DMS153 (cell line): ENCODE measurements at places on chromosomes 11 and 22.
A peak's percentile ranks its signal among the peaks of the same experiment; 100 is the strongest.

GRCh38 chr11:106723071-106723470 lies 295.2 kb downstream of the GUCY1A2 start:
- no peak for DNase-seq

DNA sequence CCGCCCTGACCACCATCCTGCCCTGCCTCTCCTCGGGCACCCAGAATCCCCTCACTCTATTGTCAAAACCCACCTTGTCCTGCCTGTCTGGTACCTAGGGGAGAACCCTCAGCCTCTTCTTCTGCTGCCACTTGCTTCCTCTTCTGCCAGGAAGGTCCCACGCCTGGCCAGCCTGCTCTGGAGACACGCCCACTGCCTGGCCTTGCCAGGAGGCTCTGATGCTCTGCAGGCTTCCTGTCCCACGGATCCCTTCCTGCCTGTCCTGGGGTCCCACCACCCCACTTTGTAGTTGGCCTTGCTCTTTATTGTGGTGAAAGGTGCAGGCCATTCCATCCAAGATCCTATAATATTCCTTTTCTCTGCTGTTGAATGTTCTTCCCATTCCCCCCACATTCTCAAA lies 63.4 kb downstream of the BMAL1 start:
- DNase-seq: no peak

DNA sequence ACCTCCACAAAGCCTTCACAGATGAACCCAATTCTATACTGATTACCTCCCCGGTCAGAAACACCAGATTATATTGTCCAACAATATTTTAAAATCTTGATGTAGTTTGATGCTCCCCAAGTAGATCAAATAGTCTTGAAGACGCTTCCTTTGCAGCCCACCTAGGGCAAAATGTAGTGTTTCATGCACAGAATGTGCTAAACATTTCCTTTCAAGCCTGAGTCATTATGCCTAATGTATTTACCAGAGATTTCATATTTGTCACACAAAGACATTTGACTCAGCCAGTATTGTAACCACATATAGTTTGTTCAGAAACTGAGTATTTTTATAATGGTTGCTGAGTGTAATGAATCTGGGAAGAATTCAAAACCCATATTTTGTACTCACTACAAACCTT lies 1396.8 kb downstream of the LRRC4C start:
- DNase-seq: no peak

- no peak for DNase-seq
Observed at GRCh38 chr22:29569011-29569678, 11.8 kb downstream of the NIPSNAP1 start.

DNA sequence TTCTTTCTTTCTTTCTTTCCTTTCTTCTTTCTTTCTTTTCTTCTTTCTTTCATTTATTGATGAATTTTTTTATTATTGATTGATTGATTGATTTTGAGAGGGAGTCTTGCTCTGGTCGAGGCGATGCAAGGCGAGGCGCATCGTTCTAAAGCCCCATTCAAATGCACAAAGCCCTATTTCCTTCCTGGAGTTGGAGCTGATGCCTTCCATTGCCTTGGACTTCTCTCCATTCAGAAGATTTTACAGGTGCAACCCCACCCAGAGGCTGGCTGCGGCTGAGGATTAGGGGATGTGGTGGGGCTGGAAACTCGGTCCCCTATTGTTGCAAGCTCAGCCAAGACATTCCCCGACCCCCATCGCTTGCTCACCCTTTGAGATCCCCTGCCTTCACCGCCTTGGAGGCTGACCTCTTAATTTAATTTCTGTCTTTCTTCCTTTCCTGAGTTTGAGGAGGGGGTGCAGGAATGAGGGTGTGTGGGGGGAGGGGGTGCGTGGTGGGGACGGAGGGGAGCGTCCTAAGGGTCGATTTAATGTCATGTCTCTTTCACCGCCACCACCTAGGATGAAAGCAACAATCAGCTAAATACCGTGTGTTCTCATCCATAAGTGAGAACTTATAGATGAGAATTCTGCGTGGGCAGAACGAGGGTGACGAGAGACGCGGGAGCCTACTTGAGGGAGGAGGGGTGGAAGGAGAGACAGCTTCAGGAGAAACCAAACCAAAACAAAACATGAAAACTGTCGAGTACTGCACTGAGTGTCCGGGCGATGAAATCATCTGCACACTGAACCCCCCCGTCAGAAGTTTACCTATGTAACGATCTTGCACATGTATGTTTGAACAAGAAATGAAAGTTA lies 3913.9 kb upstream of the OR11H1 start:
- DNase-seq: no peak

DNA sequence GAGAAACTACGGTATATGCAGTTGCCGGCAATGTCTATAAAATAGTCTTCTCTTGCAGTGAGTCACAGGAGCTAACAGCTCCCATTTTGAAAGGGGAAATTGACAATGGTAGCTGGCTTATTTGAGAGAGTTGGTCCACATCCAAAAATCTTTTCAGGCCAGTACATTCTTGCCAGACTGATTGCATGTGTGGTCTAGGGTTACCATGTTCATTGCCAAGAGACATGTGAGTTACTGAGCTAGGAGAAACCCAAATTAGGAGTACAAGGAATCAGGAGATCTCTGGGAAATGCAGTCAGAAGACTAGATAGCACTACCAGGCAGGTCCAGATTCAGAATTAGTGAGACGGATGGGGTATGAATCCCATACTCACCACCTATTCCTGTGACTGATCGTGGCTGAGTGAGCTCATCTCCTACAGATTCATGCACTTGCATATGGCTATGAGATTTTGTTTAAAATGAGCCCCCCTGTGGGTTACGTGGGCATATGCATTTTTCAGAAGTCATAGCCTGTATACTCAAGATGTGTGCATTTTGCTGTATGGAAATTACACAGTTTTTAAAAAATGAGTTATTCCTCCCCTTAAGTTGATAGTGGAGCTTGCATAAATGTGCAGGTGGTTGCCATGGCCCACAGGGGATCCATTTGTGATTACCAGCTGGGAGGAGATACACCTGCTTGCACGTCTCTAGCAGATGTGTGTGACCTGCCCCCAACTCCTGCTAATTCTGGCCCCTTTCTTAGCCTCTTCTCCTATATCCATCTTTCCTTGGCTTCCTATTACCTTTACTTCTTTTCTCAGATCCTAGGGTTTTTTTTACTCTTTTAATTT lies 102.7 kb downstream of the COMMD9 start:
- no peak for DNase-seq

DNA sequence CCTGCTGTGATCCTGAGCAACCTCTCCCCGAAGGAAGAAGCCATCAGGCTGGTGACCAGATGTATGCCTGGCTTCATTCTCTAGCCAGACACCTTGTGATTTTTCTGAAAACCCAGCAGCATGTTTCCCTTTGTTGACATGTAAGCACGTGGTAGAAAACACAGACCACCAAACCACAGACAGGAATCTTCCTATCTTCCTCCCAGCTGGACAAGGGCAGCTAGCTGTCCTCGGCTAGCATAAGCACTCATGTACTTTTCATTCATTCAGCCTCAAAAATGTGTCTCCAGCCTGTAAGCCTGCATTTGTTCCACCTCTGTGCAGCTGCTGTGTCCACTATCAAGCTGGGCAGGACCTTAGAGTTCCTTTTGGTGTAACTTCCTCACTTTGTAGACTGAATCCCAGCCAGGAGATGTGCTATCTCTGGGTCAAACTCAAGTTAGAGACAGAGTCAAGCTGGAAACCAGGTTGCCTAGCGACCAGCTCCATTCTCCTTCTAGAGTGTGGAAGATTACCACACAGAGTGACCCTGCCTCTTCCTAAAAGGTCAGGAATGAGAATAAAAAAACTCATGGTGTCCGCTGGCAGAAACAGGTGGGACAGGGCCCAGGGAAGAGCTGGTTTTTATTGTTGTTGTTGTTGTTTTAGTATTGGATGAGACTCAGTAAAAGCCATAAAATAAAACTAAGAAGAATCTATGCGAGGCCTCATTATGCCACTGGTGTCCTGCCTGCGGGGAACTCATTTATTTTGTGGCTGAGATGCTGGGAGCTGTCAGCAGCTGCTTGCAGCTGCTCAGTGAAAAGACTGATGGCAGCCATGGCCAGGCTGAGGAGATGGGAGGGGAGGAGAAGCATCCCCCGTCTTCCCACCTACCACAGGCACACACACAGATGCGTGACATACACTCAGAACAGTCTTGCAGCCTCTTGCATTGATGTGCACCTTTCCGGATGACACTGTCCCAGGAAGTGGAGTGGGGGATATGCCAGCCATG lies 7.4 kb upstream of the CLMP start:
- DNase-seq: no peak

GRCh38 chr11:118212781-118213191 lies 12.0 kb downstream of the JAML start:
- DNase-seq: no peak

DNA sequence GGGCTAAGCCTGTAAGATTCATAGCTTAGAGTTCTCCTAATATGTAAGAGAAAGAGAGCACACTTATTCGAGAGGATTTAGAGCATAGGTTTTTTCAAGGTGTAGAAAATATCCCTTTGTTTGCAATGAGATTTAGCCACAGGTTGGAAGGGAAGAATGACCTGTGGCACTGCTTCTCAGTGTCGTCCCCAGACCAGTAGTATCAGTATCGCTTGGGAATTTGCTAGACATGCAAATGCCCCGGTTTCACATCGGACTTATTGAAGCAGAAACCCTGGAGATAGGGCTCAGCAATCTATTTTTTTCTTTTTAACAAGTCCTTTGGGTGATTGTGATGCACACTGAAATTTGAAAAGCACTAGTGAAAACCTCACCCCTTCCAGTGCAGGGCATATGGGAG lies 362.6 kb upstream of the C11orf87 start:
- DNase-seq: no peak

- no peak for DNase-seq
Observed at GRCh38 chr22:44745853-44746789, 6.3 kb upstream of the ARHGAP8 start.

DNA sequence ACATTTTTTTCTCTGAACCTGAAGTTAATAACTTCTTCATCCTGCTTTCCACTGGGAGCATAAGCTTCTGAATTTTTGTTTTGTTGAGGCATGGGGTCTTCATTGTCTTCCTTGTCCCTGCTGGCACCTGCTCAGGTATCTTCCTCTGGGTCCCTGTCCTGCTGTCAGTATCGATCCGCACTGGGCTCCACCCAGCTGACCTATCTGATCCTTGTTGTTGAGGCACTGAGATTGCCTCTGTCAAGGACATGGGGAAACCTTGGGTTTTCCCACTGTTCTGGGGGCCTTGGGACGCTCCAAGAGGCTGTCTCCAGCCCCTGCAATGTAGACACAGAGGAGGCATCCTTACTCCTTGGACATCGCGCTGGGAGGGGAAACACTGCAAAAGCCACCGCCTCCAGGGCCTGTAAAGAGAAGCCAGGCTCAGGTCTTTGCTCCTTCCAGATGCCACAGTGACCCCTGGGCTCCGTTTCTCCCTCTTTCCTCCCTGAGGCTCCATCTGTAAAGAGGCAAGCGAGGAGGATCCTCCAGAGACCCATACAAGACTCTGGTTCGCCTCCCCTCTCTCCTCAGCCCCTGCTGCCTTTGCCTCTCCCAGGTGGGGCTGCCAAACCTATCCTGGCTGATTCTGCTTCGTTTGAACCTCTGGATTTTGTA lies 8.6 kb upstream of the RBFOX2 start:
- no peak for DNase-seq

DNA sequence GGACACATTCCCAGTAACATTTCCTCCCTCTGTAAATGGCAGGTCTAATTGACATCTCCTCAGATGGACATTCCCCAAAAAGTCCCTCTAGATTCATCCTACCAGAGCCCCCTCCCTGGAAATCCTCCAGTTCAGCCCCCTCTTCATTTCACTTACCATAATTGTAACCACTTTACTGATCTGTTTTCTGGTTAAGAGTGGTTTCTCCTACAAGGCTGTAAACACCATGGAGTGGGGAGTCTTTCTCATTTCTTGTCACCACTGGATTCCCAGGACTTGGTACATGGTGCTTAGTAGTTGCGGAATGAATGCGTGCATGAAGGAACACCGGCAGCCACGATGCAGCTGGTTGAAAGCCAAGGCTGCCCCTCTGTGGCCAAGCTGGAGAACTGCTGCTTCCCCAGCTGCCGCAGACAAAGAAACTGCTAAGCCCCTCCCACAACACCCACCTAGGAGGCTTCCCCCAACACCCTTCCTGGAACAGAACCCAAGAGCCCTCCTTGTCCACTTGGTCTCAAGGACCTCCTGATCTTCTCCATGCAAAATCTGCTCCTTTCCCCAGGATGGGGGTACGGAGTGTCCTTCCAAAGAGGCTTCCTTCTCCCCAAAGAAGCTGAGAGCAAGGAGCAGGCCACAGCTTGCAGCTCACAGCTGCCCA lies 18.6 kb upstream of the SCARF2 start:
- peak; percentile 67 for DNase-seq

DNA sequence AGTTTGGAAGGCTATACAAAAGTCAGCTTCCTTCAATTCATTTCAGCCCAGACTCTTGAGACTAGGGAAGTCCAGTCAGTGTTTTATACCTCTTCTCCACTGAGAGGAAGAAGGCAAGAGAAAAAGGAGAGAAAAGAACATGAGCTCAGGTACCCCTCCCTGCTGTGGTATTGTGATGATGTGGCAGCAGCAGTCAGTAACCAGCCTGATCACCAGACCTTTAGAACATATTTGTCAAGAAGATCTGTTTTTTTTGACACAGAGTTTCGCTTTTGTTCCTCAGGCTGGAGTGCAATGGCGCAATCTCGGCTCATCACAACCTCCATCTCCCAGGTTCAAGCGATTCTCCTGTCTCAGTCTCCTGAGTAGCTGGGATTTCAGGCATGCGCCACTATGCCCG lies 21.2 kb upstream of the RPS13 start:
- no peak for DNase-seq

DNA sequence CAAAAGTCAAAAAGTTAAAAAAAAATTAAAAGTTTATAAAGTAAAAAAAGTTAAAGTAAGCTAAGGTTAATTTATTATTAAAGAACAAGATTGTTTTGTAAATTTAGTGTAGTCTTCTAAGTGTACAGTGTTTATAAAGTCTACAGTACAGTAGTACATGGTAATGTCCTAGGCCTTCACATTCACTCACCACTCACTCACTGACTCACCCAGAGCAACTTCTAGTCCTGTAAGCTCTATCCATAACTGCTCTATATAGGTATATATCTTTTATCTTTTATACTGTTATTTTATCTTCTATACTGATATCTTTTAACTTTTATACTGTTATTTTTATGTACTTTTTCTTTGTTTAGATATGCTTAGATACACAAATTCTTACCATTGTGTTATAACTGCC lies 11.2 kb downstream of the C2CD3 start:
- DNase-seq: no peak

- peak; percentile 33 for DNase-seq
Observed at GRCh38 chr11:120400564-120401364, 64.6 kb downstream of the ARHGEF12 start.

GRCh38 chr11:101686514-101686913 lies 102.7 kb upstream of the TRPC6 start:
- no peak for DNase-seq

GRCh38 chr22:25282671-25283561 lies 63.5 kb downstream of the CRYBB2 start:
- DNase-seq: no peak

DNA sequence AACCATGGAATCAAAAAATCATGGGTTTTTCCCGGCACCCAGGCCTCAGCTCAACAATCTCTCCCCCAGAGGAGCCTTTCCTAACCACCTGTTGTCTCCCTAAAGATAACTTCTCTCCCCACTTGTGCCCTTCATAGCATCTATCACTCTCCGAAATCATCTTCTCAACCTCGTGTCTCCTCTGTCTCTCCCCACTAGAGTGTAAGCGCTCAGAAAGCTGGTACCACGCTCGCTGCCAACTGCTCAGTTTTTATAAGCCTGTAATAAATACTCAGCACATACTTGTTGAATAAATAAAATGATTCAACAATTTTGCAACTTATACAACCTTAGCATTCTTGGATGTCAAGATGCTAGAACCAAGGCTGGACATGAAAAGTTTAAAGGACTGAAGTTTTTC lies 185.2 kb downstream of the BCR start:
- DNase-seq: no peak

- DNase-seq: no peak
Observed at GRCh38 chr22:28943501-28943879, 60.1 kb downstream of the ZNRF3 start.
